ENCODE measurements at places on chromosomes 2 and 18. TPM values are rescaled to one million over a fixed set of nuclear protein-coding genes. Genes with fewer than 3 reads are reported as not detected.
A peak's percentile ranks its signal among the peaks of the same experiment; 100 is the strongest.

The BMP10 gene
- not detected for total RNA-seq

The ASB1 gene
- total RNA-seq = 39.8 TPM

The DSC2 gene
- not detected for total RNA-seq

GRCh38 chr2:101736861-101737291, 39.4 kb downstream of the MAP4K4 start:
- H3K36me3 ChIP-seq = no peaks in the 10 kb centered on the region
- peaks cover 75% of the 10 kb centered on the region for H3K4me1 ChIP-seq
- peak; percentile 72 for DNase-seq
- peak overlapping the region; percentile 7 for H3K27ac ChIP-seq
- H3K4me3 ChIP-seq = no peak overlapping the region

DNA sequence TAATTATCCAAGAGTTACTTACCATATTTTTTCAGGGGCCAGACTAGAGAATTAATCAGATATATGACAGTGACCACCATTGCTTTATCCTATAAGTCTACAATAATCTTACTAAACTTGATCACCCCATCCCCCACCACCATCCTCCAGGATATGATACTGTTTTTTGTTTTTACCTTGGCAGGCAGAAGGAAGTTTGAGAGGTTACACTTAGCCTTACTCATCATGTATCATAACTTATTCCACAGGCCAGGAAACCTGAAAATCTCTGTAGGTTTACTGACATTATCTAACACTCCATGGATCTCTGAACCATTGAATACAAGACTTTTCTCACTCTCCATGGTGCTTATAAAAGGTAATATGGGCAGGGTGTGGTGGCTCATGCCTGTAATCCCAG, 602.7 kb downstream of the KCNJ3 start:
- no peak overlapping the region for H3K27ac ChIP-seq
- DNase-seq = no peak
- no peak overlapping the region for H3K4me3 ChIP-seq
- H3K4me1 ChIP-seq = no peaks in the 10 kb centered on the region

DNA sequence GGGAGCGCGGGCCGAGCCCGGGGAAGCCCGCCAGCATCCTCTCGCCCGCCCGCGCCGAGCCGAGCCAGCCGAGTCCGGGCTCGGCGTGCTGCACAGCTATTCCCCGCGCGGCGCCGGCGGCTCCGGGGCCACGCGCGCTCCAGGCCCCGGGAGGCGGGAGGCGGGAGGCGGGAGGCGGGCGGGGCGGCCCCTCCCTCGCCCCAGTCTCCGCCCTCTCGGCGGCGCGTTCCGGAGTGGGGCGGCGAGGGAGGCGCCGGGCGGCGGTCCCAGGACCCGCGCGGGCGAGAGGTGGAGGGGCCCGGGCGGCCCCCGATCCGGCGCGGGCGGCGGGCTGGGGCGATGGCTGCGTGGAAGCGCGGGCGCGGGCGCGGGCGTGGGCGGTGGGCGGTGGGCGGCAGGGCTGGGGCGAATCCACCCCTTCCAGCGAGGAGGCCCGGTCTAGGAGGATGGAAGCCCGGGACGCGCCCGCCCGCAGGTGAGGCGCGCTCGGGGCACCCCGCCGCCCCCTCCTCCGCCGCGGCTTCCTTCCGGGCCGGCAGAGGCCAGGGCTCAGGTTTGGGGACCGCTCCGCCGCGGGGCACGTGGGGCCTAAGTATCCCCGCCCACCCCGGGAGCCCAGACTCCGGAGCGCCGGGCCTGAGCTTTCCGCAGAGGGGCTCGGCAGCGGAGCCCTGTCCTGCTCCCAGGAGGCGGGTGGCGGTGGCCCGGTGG, at the start of gene ADCY3:
Gene ADCY3, minus strand, starts transcription at position 140 of the 711 bp plus-strand sequence. CDS start 1,250 bp downstream, outside the sequence.
- peak; percentile 78 for DNase-seq
- peaks cover 20% of the 10 kb centered on the region for H3K36me3 ChIP-seq
- H3K27me3 ChIP-seq = no peaks in the 10 kb centered on the region
- peak within 1 kb of the TSS; percentile 89 for H3K4me3 ChIP-seq
- H3K27ac ChIP-seq = peak within 1 kb of the TSS; percentile 88
- peaks cover 33% of the 10 kb centered on the region for H3K4me1 ChIP-seq

- H3K27me3 ChIP-seq = peaks cover 19% of the 10 kb centered on the region
- peaks cover 6% of the 10 kb centered on the region for H3K4me1 ChIP-seq
- no peaks in the 10 kb centered on the region for H3K36me3 ChIP-seq
- H3K4me3 ChIP-seq = no peak overlapping the region
- DNase-seq = peak; percentile 4
Observed at GRCh38 chr18:32301976-32302743, 112.3 kb downstream of the MEP1B start.

DNA sequence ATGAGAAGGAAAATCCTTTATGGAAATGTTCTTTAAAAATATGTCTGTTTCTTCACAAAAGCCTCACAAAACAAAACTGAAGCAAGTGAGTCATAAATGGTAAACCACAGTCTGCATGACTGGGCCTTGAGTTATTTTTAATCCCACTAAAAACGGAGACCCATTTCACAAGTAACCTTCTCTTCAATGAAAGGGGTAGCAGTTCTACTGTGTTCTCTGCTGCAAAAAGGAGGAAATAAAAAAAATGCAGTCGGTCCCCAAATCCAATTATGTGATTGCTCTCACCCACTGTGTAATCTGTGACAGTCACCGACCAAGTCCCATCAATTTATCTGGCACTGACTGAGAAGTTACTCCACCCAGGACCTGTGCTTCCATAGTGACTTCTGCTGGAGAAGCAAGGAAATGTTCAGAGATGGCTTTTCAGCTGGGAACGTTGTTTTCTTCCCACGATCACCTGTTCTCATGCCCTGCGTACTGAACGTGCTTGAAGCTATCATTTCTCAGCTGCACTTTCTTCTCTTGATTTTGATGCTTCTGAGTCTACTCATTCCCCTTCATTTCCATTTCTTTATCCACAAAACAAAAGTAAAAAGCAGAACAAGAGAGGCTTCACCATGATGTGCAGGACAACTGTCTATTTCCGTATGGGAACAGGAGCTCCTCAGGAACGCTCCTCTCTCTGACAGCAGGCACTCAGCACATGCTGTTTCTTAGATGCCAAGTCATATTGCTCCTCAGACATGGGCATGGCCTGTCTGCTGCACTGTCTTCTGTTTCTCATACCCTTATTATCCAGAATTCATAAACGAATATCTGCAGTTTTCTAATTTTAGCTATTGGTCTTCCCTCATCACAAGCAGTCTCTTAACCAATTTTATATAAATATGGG, 80.0 kb upstream of the TMEM200C start:
- H3K4me3 ChIP-seq = no peak overlapping the region
- H3K4me1 ChIP-seq = peaks cover 10% of the 10 kb centered on the region
- H3K27me3 ChIP-seq = no peaks in the 10 kb centered on the region
- DNase-seq = no peak

DNA sequence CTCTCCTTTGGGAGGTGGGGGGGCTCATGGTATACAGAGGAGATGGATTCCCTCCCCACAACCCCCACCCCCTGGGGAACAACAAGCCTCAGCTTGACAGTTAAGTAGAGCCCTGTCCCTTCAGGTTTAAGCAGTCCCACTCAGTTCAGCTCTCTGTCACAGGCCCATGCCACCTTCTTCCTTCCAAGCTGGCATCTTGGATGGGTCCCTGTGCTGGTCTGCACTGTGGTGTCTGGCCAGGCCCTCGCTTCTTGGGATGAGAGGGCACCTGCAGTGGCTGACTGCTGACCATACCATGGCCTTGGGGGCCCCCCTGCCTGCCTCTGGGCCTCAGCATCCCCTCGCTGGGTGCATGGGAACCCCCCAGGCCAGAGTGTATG, 20.4 kb upstream of the GPR17 start:
- no peaks in the 10 kb centered on the region for H3K4me1 ChIP-seq
- H3K4me3 ChIP-seq = no peak overlapping the region
- H3K36me3 ChIP-seq = no peaks in the 10 kb centered on the region
- no peaks in the 10 kb centered on the region for H3K27me3 ChIP-seq

DNA sequence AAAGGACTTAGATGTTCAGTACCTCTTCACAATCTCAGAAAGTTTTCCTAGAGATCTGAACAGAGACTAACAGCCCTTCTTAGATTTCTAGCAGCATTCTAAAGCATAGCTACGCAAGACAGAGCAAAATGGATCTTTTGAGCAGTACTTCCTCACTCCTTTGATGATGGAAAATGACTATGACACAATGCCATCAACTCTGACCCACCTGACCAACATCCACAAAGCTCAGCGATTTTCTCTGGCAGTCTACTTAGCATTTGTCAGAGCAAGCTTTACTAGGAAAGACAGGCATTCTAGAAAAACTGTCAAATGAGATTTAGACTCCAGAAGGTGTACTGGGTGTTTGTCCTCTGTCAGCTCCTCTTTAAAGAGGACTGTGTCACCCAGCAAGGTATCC, 180.9 kb upstream of the ACVR2A start:
- H3K36me3 ChIP-seq = no peaks in the 10 kb centered on the region
- H3K4me1 ChIP-seq = peaks cover 15% of the 10 kb centered on the region
- H3K4me3 ChIP-seq = peak overlapping the region; percentile 28
- no peak for DNase-seq

DNA sequence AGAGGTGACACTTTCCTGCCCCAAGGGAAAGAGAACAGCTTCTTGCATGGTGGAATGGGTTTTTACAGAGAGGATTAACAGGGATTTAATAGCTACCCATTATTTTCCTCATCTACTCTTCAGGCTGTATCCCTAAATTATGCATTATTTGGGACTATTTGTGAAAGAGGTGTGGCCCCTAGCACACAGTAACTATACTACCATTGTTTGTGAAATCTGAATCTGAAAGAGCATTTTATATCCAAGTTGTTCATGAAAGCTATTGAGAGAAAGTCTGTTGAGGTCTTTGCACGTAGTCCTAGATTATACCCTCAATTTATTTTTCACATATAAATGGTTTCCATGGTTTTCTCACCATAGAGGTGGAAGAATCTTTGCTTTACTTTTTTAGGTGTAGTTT, 78.1 kb downstream of the SPTBN1 start:
- no peak overlapping the region for H3K4me3 ChIP-seq
- no peak overlapping the region for H3K27ac ChIP-seq
- no peak for DNase-seq
- H3K27me3 ChIP-seq = no peaks in the 10 kb centered on the region
- peaks cover 3% of the 10 kb centered on the region for H3K4me1 ChIP-seq
- no peaks in the 10 kb centered on the region for H3K36me3 ChIP-seq

DNA sequence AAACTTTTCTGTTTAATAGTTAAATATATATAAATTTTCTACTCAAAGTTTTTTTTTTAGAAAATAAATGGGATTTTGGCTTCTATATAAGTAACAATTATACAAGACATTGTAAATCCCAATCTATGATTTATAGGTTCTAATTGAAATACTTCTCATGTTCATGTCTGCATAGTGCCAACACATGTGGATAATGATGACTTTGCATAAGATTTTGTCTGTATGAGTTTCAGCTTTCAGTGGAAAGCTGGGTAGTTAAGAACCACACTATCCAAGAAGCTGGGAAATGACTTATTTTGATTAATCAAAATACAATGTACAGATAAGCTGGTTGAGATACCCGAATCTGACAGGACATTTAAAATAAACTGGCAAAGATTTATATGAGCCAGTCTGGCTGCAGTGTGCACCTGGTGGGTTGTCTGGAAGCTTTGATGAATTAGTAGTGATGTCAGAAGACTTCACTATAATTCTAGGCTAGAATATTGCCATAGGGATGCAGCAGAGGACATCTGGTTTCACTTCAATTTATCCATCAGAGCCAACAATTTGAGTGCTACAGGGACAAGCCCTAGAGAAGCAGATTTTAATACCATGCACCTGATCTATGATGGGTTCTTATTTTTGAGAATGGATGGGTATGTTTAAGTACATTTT, 45.4 kb downstream of the EML6 start:
- no peaks in the 10 kb centered on the region for H3K27me3 ChIP-seq
- H3K36me3 ChIP-seq = no peaks in the 10 kb centered on the region
- H3K4me1 ChIP-seq = peaks cover 19% of the 10 kb centered on the region
- H3K4me3 ChIP-seq = no peak overlapping the region
- H3K27ac ChIP-seq = no peak overlapping the region
- no peak for DNase-seq

DNA sequence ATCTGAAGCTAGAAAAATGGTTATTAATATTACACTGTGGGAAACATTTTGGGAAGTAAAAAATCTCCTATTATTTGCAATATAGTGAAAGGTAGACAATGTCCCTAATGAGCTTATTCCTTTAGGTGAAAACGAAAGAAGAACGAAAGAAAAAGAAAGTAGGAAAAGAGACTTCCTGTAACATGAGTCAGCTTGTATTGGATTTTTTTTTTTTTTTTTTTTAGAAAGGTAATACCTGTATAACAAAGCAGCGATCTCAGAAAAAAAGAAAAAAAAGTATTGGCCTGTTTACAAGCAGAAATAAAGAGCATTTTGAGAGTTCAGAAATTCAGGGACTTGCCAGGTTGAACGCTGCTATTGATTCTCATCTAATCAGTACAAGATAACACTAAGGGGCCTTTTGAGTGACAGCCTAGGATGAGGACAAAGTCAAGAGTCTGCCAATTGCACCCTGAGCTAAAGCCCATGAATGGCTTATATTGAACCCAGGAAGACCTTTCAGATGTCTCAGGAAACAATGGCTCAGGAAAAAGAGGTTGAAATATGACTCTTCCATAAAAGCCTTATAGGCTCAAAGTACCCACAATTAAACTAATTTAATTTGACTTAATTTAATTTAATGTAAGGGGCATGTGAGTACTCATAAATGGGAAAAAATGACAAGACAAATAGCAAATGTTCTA, 615.6 kb upstream of the CDH2 start:
- H3K4me3 ChIP-seq = no peak overlapping the region
- H3K36me3 ChIP-seq = no peaks in the 10 kb centered on the region
- no peaks in the 10 kb centered on the region for H3K4me1 ChIP-seq
- DNase-seq = no peak
- H3K27ac ChIP-seq = no peak overlapping the region
- no peaks in the 10 kb centered on the region for H3K27me3 ChIP-seq

GRCh38 chr2:136381722-136382633, 264.0 kb upstream of the CXCR4 start:
- H3K27me3 ChIP-seq = no peaks in the 10 kb centered on the region
- H3K4me3 ChIP-seq = peak overlapping the region; percentile 26
- peak; percentile 95 for DNase-seq
- peak overlapping the region; percentile 95 for H3K27ac ChIP-seq

Data from activated CD8-positive, alpha-beta T cell treated with anti-CD3 and anti-CD28 coated beads for 36 hours (primary cell).